Neural progenitor cell (in vitro differentiated cells): ENCODE measurements at places on chromosomes 11 and 22. TPM values are rescaled to one million over a fixed set of nuclear protein-coding genes. Genes with fewer than 3 reads are reported as not detected.

The OR52I2 gene
- not detected in 2 replicates for total RNA-seq

The SHANK3 gene
- 0.65 and 3.6 TPM in 2 replicates for total RNA-seq

The CWC15 gene
- 61.4 and 103 TPM in 2 replicates for total RNA-seq

The TSGA10IP gene
- 3.0 and 7.3 TPM in 2 replicates for total RNA-seq

The ZP1 gene
- not detected in 2 replicates for total RNA-seq

DNA sequence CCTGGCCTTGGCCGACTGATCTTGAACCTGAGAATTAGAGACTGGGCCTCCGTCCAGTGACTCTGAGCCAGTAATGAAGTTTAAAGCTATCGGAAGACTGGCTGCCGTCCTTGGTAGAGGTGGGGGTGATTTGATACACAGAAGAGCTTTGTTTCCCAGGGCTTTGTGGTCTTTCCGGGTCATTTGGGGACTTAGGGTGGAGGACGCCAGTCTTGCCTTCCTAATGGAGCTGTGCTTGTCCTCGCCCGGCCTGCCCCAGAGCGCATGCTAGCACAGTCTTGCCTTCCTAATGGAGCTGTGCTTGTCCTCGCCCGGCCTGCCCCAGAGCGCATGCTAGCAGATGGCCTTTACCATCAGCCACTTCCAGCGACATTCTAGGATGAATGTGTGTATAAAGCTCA is 65.8 kb downstream of the ST3GAL4 start:
- peaks cover 9% of the 10 kb centered on the region for H3K27me3 ChIP-seq
- peaks cover under 1% of the 10 kb centered on the region for H3K4me1 ChIP-seq
- no peak overlapping the region for H3K27ac ChIP-seq
- no peak overlapping the region for H3K4me3 ChIP-seq
- DNase-seq, result no peak

DNA sequence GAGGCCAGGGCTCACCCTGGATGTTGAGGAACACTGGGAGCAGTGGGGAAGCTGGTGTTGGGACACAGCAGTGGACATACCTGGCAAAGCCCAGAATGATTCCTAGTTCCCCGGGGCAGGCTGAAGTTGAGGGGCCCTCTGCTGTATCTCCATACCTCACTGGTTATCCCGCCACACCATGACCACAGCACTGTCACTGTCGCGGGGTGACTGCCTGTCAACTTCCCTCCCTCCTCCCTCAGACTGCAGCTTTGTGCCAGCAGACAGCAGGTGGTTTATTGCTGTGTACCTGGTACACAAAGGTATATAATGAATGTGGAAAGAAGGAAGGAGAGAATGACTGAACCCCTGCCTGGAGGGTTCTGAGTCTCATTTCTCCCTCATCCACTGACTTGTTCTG is 318.7 kb downstream of the TMEM135 start:
- no peak overlapping the region for H3K27ac ChIP-seq
- no peaks in the 10 kb centered on the region for H3K4me1 ChIP-seq
- no peak for DNase-seq
- no peaks in the 10 kb centered on the region for H3K27me3 ChIP-seq
- H3K36me3 ChIP-seq, result no peaks in the 10 kb centered on the region
- no peak overlapping the region for H3K4me3 ChIP-seq

GRCh38 chr11:111851636-111852035 is 19.7 kb downstream of the ALG9 start:
- H3K27me3 ChIP-seq, result no peaks in the 10 kb centered on the region
- H3K4me3 ChIP-seq, result no peak overlapping the region
- DNase-seq, result peak; percentile 15
- H3K27ac ChIP-seq, result no peak overlapping the region
- H3K4me1 ChIP-seq, result peaks cover 6% of the 10 kb centered on the region

- no peaks in the 10 kb centered on the region for H3K36me3 ChIP-seq
- no peak for DNase-seq
- H3K27me3 ChIP-seq, result no peaks in the 10 kb centered on the region
- no peak overlapping the region for H3K4me3 ChIP-seq
- no peaks in the 10 kb centered on the region for H3K4me1 ChIP-seq
Observed at GRCh38 chr11:22800482-22800881, 29.1 kb downstream of the SVIP start.

- peaks cover 41% of the 10 kb centered on the region for H3K27me3 ChIP-seq
- peaks cover 20% of the 10 kb centered on the region for H3K4me1 ChIP-seq
- no peaks in the 10 kb centered on the region for H3K36me3 ChIP-seq
Observed at GRCh38 chr11:120558744-120559431, 47.3 kb downstream of the GRIK4 start.

DNA sequence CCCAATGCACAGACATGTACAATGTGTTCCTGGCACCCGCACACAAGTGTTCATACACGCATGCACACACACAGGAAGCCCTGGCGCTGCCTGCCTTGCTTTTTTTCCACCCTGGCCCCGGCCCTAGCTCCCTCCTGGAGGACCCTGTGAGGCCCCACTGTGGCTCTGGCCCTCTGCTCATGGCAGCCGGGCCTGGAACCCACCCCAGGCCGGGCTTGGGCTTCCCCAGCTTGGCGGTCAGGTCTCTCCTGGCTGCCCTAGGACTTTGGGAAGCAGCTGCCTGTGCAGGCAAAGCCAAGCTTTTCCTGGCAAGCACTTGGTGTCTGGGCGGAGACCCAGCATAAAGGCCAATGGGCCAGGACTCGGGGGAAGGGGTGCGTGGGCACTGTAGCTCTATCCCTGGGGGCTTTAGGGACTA is 30.5 kb downstream of the CD82 start:
- peaks cover 39% of the 10 kb centered on the region for H3K4me1 ChIP-seq
- H3K4me3 ChIP-seq, result no peak overlapping the region

The PRR33 gene
- total RNA-seq, result not detected in 2 replicates

DNA sequence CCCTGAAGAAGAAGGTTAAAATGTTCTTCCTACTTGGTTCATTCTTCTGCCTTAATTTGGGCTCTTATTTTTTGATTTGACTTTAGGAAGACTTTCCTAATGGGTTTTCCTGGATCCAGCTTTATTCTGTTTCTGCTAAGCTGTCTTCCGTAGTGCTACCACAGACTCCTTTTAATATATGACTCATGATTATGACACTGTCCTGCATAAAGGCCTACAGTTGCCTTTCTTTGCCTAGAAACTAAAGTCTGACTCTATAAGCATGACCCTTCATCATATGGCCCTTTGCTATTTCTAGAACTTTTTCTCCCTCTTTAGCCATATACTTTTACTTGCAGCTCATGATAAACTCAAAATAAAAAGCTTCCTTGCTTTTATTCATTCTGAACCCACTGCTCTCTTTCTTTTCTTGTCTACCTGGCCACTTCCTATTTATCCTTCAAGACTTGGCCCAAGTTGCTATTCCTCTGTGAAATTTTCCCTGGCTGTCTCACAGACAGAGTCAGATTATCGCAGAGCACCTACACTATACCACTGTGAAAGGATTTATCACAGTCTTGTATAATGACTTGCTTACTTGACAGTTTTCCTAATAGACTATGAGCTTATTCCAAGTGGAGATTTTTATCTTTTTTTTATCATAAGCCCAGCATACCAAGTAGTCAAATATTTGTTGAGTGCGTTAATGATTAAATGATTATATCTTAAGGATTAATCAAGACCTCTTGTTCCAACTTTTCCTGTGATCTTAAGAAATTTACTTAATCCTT is 24.7 kb downstream of the TBCEL start:
- H3K4me3 ChIP-seq, result no peak overlapping the region
- no peaks in the 10 kb centered on the region for H3K27me3 ChIP-seq
- DNase-seq, result no peak
- H3K4me1 ChIP-seq, result no peaks in the 10 kb centered on the region
- no peak overlapping the region for H3K27ac ChIP-seq

The RASSF10 gene
- total RNA-seq, result 2.9 and 3.1 TPM in 2 replicates

The LMNTD2 gene
- total RNA-seq, result 1.1 and 2.5 TPM in 2 replicates

GRCh38 chr22:27331526-27332281 is 469.9 kb downstream of the MN1 start:
- DNase-seq, result peak; percentile 72
- no peak overlapping the region for H3K27ac ChIP-seq
- no peaks in the 10 kb centered on the region for H3K27me3 ChIP-seq
- peaks cover 15% of the 10 kb centered on the region for H3K4me1 ChIP-seq
- no peaks in the 10 kb centered on the region for H3K36me3 ChIP-seq
- no peak overlapping the region for H3K4me3 ChIP-seq

The RAB3IL1 gene
- 1.4 TPM in 2 replicates for total RNA-seq

DNA sequence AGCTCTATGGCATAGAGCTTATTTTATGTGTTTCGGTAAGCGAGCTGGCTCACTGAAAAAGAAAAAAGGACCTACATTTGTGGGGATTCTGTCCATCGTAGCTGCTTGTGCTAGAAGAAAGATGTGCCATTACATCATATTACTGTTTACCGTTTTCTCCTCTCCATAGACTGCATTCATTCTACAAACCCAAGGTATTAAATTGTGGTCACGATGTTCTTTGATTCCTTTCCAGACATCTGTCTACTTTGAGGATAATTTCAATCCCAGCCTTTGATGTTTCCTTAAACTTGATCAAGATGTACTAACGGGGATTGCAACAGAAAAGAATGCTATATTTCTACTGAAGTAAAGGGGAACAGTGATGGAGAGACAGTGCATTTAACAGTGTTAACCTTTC is 5.5 kb upstream of the OR52N1 start:
- no peak for DNase-seq
- H3K27ac ChIP-seq, result no peak overlapping the region
- H3K36me3 ChIP-seq, result no peaks in the 10 kb centered on the region
- H3K4me3 ChIP-seq, result no peak overlapping the region
- H3K4me1 ChIP-seq, result no peaks in the 10 kb centered on the region

The MRGPRF gene
- 0.56 and 3.5 TPM in 2 replicates for total RNA-seq

The MICAL3 gene
- 32.7 and 33.6 TPM in 2 replicates for total RNA-seq

DNA sequence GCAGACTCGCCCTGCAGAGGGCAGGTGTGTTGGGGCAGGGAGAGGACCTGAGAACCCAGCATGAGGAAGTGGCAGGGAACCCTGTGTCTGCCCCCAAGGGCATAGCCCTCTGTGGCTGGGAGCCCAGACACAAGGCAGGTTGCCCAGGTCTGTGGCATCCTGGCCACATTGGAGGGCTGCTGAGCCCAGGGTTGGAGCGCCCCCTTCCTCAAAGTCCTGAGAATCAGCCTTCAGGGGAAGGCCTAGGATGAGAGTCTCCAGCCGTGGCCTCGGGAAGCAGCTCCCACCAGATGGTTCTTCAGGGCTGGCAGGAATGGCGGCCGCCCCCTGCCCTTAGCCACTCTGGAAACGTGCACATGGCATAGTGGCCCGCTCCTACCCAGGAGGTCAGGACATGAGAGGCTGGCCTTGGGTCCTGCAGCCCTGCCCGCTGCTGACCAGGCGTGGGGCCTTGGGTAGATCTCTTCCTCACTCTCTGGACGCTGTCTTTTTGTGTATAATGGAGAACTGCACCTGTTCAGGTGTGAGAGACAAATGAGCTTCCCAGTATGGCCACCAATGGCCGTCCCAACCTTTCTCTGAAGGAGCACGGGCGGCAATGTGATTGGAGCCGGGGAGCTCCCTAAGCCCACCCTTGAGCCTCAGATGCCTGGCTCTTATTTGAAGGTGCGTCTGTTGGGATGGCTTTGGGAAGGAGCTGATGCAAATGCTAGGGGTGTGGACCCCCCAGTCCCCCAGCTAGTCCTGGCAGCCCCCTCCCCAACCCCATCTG is 4.6 kb upstream of the CDC42BPG start:
- H3K27ac ChIP-seq, result no peak overlapping the region
- DNase-seq, result peak; percentile 69
- H3K36me3 ChIP-seq, result no peaks in the 10 kb centered on the region
- H3K4me1 ChIP-seq, result peaks cover under 1% of the 10 kb centered on the region

DNA sequence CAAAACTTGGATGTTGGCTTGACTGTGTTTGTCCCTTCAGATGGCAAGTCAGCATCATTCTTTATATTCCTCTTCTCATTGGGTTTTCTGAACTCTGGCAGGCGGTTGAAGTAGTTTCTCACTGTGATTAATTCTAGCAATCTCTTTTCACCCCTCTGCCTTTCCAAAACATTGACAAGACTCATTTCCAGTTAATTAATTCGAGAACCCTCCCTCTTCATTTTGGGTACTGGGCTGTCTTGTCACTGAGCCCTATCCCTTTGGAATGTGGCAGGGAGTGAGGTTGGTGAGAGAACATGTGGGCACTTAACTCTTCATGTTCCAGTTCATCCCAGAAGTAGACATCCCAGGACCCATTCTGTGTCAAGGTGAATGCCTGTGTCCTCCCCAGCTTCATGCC is 133.0 kb downstream of the WNT7B start:
- peaks cover 77% of the 10 kb centered on the region for H3K4me1 ChIP-seq
- peak overlapping the region; percentile 42 for H3K4me3 ChIP-seq
- H3K36me3 ChIP-seq, result no peaks in the 10 kb centered on the region
- DNase-seq, result peak; percentile 61

DNA sequence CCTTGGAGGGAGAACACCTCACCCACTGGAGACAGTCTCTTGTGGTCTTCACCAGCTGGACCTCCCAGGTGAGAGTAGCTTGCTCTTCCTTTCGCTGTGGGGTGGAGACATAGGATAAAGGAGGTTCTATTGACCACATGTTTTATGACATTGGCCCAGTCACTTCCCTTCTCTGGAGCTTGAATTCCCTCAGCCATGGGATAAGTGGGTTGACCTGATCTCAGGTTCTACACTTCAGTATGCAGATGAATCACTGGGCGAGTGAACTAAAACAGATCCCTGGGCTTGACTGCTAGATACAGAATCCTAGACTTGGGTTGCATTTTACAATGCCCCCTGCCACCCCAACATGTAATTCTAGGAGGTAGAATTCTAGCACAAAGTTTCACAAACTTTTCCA is 54.8 kb upstream of the PRSS23 start:
- H3K4me1 ChIP-seq, result peaks cover 8% of the 10 kb centered on the region
- no peaks in the 10 kb centered on the region for H3K27me3 ChIP-seq
- no peaks in the 10 kb centered on the region for H3K36me3 ChIP-seq
- no peak for DNase-seq
- H3K27ac ChIP-seq, result no peak overlapping the region

DNA sequence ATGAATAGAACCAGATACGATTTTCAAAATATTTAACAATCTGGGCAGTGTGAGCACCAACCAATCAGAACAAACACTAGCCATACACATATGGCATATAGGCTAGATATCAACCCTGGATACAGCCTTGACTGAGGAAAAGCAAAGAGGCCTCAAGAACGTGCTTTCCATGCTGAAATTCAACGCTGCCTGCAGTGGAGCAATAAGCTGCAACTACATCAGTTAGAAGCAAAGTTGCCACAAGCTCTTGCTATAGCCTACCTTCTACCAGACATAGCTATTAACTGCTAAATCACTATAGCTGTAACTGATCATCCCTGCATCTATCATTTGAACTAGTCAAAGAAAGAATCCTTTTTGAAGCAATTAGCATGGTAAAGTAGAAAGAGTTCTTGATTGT is 42.5 kb downstream of the DENND5A start:
- peak overlapping the region; percentile 83 for H3K27ac ChIP-seq
- no peaks in the 10 kb centered on the region for H3K27me3 ChIP-seq

GRCh38 chr11:14240221-14240620 is 118.8 kb downstream of the RRAS2 start:
- no peaks in the 10 kb centered on the region for H3K27me3 ChIP-seq
- H3K36me3 ChIP-seq, result no peaks in the 10 kb centered on the region
- H3K27ac ChIP-seq, result no peak overlapping the region
- peaks cover 4% of the 10 kb centered on the region for H3K4me1 ChIP-seq

The SYT9 gene
- 5.2 and 5.3 TPM in 2 replicates for total RNA-seq
